ENCODE measurements at places on chromosomes 5 and 9.

- DNase-seq = no peak
These were observed 87.1 kb downstream of the ANXA2R start for GRCh38 chr5:42953041-42953440.

- no peak for DNase-seq
These were observed 99.9 kb downstream of the ENC1 start for GRCh38 chr5:74540622-74541021.

DNA sequence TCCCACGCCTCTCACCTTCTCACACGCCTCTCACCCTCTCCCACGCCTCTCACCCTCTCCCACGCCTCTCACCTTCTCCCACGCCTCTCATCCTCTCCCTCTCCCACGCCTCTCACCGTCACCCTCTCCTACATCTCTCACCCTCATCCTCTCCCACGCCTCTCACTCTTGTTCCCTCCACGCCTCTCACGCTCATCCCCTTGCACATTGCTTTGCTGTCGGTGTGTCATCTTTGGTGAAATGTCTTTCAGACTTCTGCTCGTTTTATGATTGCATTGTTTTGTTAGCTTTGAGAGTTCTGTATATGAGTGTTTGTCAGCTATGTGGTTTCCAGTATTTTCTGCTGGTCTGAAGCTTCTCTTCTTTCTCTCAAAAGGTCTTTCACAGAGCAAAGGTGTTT lies 102.7 kb downstream of the EHMT1 start:
- DNase-seq = no peak

GRCh38 chr9:85158512-85158911 lies 489.0 kb downstream of the NTRK2 start:
- DNase-seq = no peak

GRCh38 chr5:147961208-147961749 lies 54.9 kb upstream of the C5orf46 start:
- DNase-seq = no peak

DNA sequence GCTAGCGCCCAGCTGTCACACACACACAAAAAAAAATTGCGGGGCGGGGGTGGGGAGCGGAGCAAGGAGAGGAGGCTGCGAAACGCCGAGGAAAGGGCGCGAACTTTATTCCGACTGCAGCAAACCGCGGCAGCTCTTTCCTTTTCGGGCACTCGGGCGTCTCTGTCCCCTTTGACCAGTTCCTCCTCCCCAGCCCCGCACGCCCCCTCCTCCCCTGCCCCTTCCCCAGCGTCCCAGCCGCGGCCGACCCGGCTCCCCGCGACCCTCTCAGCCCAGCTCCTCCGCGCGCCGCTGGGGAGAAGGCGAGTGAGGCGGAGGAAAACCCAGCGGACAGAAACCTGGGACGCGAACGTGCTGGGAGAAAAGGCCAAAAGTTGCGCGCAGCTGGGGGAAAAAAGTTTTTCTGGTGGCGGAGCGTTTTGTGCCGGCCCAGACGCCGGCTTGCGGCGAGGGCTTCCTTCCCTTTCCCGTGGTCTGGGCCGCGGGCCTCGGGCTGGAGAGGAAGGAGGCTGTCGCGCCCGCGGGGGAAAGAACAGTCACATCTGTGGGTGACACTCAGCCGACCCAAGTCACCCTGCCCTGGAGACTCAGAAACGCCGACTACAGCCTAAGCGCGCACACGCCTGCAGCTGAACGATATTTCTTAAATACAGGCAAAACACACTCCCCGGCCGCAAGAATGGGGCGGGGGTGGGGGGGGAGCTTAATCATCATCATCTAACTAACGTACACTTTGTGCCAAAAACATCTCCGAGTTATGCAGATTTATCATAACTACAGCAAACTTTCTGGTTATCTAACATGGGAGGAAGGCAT lies 1.1 kb upstream of the BNC2 start:
- peak; percentile 38 for DNase-seq

DNA sequence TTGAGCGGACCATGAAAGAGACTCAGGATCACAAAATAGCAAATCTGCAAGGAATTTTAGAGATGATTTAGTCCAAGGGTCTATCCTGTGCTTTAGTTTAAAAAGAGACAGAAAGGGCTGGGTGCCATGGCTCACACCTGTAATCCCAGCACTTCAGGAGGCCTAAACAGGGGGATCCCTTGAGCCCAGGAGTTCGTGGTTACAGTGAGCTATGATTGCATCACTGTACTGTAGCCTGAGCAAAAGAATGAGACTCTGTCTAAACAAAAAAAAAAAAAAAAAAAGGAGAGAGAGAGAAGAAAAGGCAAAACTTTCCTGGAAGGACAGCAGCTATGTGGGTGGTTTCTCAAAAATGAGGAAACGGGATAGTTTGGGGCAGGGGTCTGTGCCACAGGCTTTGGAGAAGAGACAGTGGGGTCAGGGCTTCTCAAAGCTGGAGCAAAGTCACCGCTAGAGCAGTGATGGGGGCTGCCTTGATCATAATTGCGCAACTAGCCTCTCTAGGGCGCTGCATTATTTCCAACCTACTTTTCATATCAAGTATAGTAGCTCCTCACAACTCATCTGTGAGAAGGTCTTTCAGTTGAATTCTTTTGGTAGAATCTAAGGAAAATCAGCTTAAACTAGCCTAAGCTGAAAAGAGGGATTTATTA lies 8.5 kb upstream of the ANKH start:
- DNase-seq = no peak

DNA sequence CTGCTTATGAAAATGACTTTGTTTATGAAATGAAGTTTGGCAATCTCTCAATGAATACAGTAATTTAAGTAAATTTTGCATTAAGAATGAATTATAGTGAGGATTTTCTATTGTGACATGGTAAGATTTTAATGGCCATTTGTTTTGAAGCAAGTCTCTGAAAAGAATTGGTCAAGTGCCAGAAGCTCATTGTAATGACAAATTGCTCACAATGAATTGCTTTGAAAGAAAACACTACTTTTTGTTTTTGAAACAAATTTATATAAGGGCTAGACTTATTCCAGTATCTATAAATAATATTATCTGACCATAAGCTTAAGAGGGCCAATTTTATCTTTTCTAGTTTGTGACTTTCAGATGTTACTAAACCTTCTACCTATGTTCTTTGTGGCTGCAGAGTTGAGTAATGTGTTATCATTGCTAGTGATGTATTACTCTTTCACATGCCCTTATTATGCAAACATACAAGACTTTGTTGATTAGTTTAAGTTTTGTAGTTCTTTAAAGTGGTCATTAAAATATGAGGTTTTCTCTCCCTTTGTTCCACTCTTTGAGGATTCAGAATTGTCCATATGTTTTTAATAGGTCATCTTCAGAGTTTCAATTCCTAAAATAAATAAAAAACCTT lies 93.0 kb upstream of the ZNF608 start:
- DNase-seq = no peak
